ENCODE measurements at places on chromosomes 12 and 14. TPM values are rescaled to one million over a fixed set of nuclear protein-coding genes. Genes with fewer than 3 reads are reported as not detected.

Gene PPTC7
- total RNA-seq, result 48.6 TPM

DNA sequence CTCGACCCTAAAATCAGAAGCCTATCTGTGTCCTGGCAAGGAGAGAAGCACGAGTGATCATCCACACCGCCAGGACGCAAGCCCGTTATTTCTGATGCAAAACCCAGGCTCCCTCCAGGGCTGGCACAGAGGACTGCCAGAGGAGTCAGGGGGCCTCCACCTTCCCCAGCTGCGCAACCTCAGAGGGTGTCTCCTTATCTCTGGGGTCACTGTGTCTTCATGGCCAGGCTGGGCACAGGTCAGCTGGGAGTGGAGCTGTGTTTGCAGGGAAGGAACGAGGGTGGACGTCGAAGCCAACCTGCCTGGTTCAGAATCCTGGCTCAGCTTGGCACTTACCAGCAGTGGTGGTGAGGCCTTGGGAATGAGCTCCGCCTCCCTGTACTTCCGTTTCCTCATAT lies 12.0 kb upstream of the SERPINA3 start:
- no peak for ATAC-seq

- no peak for ATAC-seq
These were observed 62.4 kb upstream of the MED13L start for GRCh38 chr12:116339800-116340371.

DNA sequence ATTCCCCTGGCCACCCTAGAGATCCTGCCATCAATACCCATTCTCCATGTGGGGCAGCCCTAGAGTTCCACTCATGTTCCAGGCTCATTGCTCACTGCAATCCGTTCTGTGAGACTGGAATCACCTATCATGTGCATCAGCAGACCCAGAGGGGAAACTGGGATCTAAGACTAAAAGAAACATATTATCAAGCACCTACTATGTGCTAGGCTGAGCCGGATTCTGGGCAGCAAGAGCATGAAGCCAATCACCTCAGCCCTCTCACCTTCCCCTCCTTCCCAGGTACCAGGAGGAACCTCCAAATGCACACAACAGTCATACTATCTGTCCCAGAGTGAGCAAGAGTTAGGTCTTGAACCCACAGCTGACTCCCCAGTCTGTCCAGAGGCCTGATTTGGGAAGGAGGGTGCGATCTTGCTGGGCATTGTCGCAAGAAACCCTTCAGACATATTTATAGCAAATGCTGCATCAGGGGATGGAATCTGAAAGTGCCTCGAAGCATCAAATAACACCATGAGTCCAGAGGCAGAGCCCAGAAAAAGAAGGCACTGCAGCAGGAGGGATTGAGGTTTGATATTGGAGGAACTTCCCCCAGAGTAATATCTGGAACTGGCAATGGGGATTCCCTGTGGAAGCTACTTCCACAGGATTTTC lies 6.7 kb upstream of the CACNB3 start:
- no peak for ATAC-seq

GRCh38 chr12:131835616-131836171 lies 7.5 kb downstream of the MMP17 start:
- ATAC-seq, result no peak
